ENCODE measurements at places on chromosomes 16 and 17. TPM values are rescaled to one million over a fixed set of nuclear protein-coding genes. Genes with fewer than 3 reads are reported as not detected.

DNA sequence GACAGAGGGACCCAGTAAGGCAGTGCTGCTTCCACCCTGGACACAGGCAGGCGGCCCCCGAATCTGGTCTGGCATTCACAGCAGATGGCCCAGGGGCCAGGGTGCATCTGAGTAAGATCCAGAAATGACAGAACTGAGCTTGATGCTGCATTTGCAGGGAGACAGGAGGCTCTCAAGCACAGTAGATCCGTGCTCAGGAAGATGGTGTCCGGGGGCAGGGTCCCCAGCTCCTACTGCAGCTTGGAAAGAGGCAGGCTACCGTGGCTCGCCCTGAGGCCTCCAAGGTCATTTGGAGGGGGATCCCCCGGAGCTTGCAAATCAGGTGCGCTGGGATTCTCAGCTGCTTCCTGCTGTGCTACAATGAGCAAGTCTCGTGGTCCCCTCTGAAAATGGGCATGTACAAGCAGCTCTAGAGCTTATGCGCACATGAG is 2.2 kb downstream of the C16orf95 start:
- peak; percentile 48 for DNase-seq

DNA sequence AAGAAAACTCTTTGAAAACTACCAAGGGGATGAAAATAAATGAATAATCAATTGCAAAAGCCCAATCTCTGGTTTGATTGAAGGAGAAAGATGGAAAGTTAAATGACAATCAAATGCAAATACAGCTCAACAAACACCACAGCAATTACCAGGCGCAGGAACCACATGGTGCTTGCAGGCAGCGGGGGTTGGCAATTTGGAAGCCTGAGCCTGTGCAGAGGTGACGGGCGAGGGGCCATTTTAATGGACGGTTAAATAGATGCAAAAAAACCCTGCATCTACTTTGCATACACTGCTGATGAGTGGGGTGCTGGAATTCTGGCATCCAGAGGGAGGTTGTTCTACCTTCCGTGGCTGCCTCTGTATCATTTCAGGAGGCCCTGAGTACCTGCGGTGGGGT is 4.8 kb upstream of the SEZ6 start:
- no peak for DNase-seq

GRIN2A gene
- total RNA-seq: 4.3 TPM

GRCh38 chr17:40479754-40480480 is 21.5 kb downstream of the TNS4 start:
- no peak for DNase-seq

DNA sequence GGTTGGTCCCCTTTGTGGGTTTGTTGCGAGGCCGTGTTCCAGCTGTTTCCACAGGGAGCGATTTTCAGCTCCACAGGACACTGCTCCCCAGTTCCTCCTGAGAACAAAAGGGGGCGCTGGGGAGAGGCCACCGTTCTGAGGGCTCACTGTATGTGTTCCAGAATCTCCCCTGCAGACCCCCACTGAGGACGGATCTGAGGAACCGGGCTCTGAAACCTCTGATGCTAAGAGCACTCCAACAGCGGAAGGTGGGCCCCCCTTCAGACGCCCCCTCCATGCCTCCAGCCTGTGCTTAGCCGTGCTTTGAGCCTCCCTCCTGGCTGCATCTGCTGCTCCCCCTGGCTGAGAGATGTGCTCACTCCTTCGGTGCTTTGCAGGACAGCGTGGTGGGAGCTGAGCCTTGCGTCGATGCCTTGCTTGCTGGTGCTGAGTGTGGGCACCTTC is 27.3 kb upstream of the STH start:
- no peak for DNase-seq

RIPOR1 gene
- 68.4 TPM for total RNA-seq

DNA sequence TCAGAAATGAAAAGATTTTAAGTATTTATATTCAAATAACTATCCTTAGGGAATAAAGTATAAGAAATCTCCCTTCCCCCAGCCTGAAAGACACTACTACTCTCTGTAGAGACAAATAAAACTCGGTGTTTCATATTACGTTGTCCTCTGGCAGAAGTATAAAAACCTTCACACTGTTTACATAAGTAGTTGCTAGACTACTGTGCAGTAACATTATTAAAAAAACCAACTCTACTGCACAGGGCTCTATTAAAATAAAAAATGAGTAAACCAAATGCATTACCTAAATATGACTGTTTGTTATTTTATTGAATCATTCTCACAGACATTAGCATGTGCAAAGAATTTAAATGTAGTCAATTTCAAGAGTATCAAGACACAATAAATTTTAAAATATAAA is 67.4 kb downstream of the MED13 start:
- no peak for DNase-seq

- DNase-seq: peak; percentile 32
Observed at GRCh38 chr17:81151278-81151677, 14.0 kb upstream of the PVALEF start.

GRCh38 chr17:7177191-7177953 is 1.8 kb downstream of the ASGR1 start:
- DNase-seq: peak; percentile 76

- no peak for DNase-seq
Observed at GRCh38 chr16:48235058-48235555, 9.0 kb upstream of the LONP2 start.

GRCh38 chr17:60311936-60312335 is 80.0 kb downstream of the USP32 start:
- DNase-seq: no peak

DNA sequence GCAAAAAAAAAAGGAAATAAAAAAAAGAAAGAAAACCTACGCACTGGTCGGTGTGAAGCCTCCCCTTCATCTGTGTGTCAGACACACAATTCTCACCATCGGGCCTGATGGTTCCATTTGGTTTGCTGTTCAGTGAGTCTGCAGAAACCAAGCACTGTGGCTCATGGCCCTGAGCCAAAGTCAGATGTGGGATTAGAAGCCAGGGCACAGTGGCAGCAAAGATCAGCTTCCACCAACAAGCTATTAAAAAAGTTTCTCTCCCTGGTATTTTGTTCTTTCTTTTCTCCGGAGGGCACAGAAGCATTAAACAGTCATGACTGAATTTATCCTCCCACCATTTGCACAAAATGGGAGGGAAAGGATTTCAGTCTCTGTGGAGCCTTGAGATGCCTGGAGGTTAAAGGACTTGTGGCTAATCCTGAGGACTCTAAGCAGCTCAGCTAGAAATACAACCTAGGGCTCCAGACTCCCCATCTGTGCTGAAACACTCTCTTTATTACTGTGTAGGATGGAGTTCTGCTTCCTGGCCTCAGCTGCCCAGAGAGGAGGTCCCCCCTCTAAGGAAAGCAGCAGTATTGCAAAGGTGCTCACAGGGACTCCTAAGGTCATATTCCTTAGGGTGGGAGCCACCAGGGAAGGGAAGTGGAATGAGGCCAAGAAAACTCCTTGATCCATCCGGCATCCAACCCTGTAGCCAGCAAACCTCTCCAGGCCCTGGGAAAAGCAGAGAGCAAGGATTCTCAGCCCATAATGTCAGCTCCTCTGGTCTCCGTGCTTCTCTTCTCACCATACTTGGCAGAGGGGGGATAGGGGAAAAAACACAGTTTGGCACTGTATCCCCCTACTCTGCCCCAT is 28.2 kb downstream of the SLC39A11 start:
- no peak for DNase-seq

TP53TG3F gene
- total RNA-seq: not detected

ENO3 gene
- total RNA-seq: 549 TPM

MFAP4 gene
- total RNA-seq: 53.5 TPM

WNT9B gene
- total RNA-seq: not detected

DNA sequence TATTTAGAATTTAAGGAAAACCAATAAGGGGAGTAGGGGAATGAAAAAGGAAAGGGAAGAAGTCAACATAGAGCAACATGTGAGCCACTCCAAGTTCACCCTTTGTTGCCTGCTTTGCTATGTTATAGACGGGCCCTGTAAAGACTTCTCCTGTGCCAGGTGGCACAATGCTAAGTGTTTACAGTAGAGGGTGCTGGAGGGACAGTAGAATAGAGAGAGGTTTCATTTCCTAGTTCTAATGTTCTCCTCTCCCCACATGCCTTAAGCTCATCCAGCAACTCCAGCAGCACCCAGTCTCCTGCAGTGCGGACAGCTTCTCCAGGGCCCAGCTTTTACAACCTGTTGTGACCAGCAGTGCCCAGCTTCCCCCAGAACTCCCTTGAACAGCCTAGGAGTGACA is 468.0 kb downstream of the HS3ST3B1 start:
- DNase-seq: no peak

- DNase-seq: no peak
Observed at GRCh38 chr17:74631468-74632450, 8.2 kb upstream of the CD300E start.

- no peak for DNase-seq
Observed at GRCh38 chr17:76993651-76994050, 125.4 kb downstream of the MGAT5B start.

DNA sequence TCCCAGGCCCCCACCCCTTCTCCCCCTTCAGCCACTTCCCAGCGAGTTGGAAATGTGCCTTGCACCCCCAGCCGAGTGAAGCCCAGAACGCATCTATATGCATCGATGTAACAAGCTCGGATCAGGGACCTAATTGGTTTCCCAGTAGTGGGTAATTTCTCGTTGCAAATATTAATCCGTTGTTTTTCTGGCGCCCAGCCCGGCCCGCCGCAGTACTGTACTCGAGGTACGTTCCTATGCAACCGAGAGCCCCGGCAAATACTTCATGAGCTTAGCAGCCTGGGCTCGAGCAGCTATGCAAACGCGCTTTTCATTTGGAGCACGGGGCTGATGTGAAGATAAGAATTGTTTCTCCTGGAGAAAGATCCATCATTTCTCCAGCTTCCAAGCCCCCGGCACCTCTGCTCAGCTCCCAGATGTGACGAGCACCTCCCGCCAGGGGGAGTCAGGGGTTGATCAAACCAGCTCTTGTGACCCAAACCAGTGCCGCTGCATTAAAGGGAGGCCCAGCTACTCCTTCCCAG is 229.8 kb downstream of the KATNIP start:
- DNase-seq: peak; percentile 45

SMARCD2 gene
- 29.2 TPM for total RNA-seq

DNA sequence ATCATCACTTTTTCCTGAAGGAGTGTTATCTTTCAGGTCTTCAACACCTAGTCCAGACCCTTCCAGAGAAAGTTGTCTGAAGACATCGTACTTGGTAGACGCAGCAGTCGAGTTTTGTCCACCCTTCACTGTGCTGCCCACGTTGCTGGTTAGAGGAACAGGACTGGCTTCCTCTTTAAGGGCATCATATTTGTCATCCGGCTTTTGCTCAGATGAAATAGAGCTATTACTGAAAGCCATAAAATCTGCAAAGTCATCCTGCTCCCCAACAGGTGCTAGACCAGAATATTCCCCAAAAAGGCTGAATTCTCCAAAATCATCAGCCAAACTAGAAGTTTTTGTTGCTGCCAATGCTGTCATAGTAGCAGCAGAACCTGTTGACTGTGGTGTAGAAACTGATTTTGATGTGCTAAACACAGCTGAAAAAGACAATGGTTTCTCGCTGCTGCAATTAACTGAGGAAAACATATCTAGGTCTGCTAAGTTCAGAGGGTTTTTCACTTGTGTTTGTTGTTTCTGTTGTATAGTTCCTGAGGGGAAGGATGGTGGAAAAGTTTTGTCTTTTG is 55.7 kb downstream of the SYNRG start:
- DNase-seq: no peak

- DNase-seq: no peak
Observed at GRCh38 chr17:55163408-55163807, 101.4 kb upstream of the HLF start.

DNA sequence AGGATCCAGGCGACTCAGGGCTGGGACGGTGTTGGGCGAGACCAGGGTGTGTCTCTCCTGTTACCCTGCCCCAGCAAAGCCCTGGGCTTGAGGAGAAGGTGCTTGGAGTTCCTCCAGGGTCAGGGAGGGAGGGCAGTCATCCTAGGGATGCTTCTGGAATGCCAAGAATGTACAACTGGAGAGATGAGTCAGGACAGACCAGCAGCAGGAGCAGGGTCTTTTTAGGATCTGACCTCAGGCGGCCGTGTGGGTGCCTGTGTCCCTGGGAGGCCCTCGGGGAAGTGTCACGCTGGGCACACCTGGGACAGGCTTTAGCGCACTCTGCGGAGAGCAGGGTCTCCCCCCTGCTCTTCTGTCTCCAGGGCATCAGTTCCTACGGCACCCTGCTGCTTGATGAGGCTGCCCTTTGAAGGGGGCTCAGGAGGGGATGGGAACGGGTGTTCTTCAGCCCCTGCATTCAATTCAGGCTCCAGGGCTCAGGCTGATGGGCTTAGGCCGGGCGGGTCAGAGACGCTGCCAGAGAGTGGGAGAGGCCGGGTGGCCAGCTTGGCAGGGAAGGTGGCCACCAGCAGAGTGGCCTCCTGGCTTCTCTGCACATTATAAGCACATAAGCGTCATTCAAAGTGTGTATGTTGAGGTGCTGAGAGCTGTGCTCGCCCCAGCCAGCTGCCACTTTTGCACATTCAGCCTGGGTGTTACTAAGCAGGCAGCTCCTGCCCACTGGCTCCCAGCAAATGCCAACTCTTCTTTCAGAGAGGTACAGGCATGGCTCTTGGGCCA is 8.4 kb upstream of the MTSS2 start:
- DNase-seq: peak; percentile 64

DNA sequence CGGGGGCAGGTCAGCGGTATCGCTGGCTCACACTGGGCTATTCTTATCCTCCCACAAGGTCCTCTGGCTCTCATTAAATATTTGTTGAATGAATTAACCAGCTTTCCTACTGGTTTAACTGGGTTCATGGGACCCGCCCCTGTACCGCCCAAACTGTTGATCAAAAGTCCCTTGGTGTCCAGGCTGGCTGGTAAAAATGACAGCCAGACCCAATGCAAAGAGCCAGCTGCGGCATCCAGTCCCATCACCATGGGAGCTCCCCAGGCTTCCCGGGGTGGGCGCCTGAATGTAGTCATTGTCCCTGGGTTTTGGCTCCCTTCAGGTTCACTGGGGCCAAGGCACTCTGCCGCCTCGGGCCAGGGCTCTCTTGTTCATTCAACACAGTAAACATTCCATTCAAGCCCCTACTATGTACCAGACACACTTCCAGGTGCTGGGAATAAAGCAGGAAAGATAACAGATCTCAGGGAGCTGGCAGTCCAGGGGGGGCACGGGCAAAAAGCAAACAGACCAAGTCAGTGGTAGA is 11.7 kb upstream of the ATP2C2 start:
- no peak for DNase-seq

CDT1 gene
- 0.65 TPM for total RNA-seq

DNAH3 gene
- 1.0 TPM for total RNA-seq

All from Right ventricle myocardium inferior (tissue), 1 donor.